ENCODE measurements at places on chromosomes 3 and 15. TPM values are rescaled to one million over a fixed set of nuclear protein-coding genes. Genes with fewer than 3 reads are reported as not detected.

Gene CHL1
- total RNA-seq, result not detected

Gene HERC2
- 35.7 TPM for total RNA-seq

Gene FGD5
- 54.0 TPM for total RNA-seq

Gene CHST13
- total RNA-seq, result not detected

Gene DLEC1
- total RNA-seq, result not detected

Gene GPR149
- not detected for total RNA-seq

Gene TMEM108
- not detected for total RNA-seq

Gene DUOXA2
- total RNA-seq, result not detected

Gene SLTM
- 44.8 TPM for total RNA-seq

Gene CDCP1
- total RNA-seq, result 0.97 TPM

Gene A4GNT
- total RNA-seq, result not detected

Gene LRRC15
- not detected for total RNA-seq

Gene STARD9
- total RNA-seq, result 5.8 TPM

Gene ZSCAN29
- total RNA-seq, result 19.3 TPM

Gene TRANK1
- 2.9 TPM for total RNA-seq

Gene SECISBP2L
- total RNA-seq, result 19.8 TPM

Gene EPHA3
- total RNA-seq, result not detected

Gene CASR
- total RNA-seq, result not detected

Gene GOLGA8H
- total RNA-seq, result 2.3 TPM

Gene C3orf18
- 2.9 TPM for total RNA-seq

All from epithelial cell of umbilical artery (primary cell).